Aorta (tissue), 5 donors: ENCODE measurements at places on chromosomes 4 and X. TPM values are rescaled to one million over a fixed set of nuclear protein-coding genes. Genes with fewer than 3 reads are reported as not detected.

Gene FAM47A
- not detected for polyA plus RNA-seq

Gene FGD1
- polyA plus RNA-seq = 1.0 TPM

Gene HPGDS
- polyA plus RNA-seq = 11.3 TPM

Gene PDE6B
- 1.1 TPM for polyA plus RNA-seq

Gene NAA11
- polyA plus RNA-seq = not detected

Gene CCSER1
- polyA plus RNA-seq = not detected

Gene HPGD
- 89.7 TPM for polyA plus RNA-seq

Gene CSAG3
- polyA plus RNA-seq = not detected

Gene ARAF
- 115 TPM for polyA plus RNA-seq

Gene GBA3
- polyA plus RNA-seq = 59.6 TPM

Gene PCSK1N
- 0.88 TPM for polyA plus RNA-seq

Gene ART3
- polyA plus RNA-seq = not detected

Gene TMEM156
- 0.25 TPM for polyA plus RNA-seq

Gene CAPN6
- polyA plus RNA-seq = 0.38 TPM

Gene SEC31A
- 165 TPM for polyA plus RNA-seq

Gene MAGEB10
- polyA plus RNA-seq = not detected

Gene ADAMTS3
- polyA plus RNA-seq = 0.25 TPM

Gene GPR143
- 0.50 TPM for polyA plus RNA-seq

Gene DAPP1
- polyA plus RNA-seq = 4.3 TPM

Gene ARFIP1
- 27.8 TPM for polyA plus RNA-seq

Gene TAF7L
- polyA plus RNA-seq = not detected

Gene SPINK2
- 3.6 TPM for polyA plus RNA-seq

Gene GUCY1A1
- 20.2 TPM for polyA plus RNA-seq

Gene UGT2B7
- not detected for polyA plus RNA-seq
